NCI-H146 (cell line): ENCODE measurements at places on chromosomes 7 and 10.
A peak's percentile ranks its signal among the peaks of the same experiment; 100 is the strongest.

- DNase-seq: no peak
These were observed 55.0 kb downstream of the PODXL start for GRCh38 chr7:131501422-131501821.

- no peak for DNase-seq
These were observed 56.4 kb downstream of the RBM33 start for GRCh38 chr7:155700847-155701246.

GRCh38 chr10:103504181-103504783 is 10.8 kb downstream of the NEURL1 start:
- no peak for DNase-seq

- no peak for DNase-seq
These were observed 18.1 kb downstream of the STRA8 start for GRCh38 chr7:135251496-135252391.

GRCh38 chr7:150648353-150649079 is 16.3 kb upstream of the GIMAP6 start:
- DNase-seq: no peak

DNA sequence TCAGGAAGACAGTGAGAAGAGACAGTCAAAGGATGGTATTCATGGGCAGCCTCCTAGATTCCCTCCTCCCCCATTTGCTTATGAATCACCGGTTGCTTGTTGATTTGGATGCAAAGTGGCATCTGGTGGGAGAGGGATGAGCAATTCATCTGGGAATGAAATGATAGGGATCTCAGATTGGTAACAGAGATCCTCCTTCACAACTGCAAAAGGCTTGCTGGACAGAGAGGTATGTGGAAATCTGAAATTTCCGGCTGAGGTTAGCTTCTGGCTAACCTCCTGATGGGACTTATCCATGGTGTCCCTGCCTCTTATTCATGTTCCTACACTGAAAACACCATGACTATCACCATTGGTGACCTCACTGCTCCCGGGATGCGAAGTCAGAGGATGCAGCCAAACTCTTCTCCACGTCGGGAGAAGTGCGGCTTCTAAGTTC is 48.4 kb upstream of the PODXL start:
- no peak for DNase-seq

GRCh38 chr7:99006739-99007424 is 128.6 kb downstream of the TRRAP start:
- DNase-seq: no peak

- DNase-seq: peak; percentile 34
These were observed 45.7 kb downstream of the KIAA1549 start for GRCh38 chr7:138935465-138936011.

GRCh38 chr7:158957921-158958491 is 101.6 kb downstream of the DYNC2I1 start:
- peak; percentile 88 for DNase-seq

DNA sequence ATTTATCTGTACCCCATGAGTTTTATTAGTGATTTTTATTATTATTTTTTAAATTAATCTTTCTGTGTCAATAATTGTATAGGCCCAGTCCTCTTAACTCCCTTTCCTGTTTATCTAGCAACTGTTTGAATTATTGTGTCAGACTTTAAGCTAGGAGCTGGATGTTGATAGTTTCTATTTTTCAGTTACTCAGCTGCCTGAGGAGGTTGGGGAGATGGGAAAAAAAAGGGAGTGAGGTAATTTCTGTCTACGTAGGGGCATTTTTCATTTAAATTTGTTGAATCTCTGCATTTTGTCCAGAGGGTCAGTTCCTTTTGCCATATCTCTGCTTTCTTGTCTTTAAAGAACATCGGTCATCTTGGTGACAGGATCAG is 5.0 kb upstream of the ZNF518A start:
- DNase-seq: no peak

- DNase-seq: no peak
These were observed 13.7 kb downstream of the DOCK4 start for GRCh38 chr7:112192236-112193154.

DNA sequence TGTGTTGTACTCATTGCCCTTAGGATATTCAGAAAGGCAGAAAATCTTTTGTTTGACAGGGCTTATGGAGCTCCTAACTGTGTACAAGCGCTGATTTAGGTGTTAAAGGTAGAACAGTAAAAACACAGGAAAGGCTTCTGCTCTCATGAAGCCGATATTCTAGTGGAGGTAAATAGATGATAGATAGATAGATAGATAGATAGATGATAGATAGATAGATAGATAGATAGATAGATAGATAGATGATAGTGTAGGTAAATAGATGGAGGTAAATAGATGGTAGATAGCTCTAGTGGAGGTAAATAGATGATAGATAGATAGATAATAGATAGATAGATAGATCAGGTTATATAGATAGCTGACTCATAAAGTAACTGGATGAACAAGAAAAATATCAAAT is 39.4 kb upstream of the NPY start:
- DNase-seq: no peak

DNA sequence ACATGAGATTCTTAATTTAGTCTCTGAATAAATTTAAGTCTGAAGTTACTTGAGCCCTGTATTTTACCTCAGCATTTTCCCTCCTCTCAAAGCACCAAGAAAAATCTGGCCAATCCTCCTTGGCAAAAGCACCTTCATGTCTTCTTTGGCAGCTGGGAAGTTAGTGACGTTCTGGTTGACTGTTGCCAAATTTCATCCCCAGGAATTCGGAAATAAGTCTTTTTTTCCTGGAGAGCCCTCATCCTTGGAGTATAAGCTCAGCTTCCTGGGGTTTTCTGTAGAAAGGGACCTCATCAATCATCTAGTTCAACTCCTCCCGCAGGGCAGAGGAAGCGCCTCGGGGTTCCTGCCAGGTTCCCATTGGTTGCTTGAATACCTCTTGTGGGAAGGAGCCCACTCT is 377.6 kb downstream of the PHTF2 start:
- DNase-seq: no peak

DNA sequence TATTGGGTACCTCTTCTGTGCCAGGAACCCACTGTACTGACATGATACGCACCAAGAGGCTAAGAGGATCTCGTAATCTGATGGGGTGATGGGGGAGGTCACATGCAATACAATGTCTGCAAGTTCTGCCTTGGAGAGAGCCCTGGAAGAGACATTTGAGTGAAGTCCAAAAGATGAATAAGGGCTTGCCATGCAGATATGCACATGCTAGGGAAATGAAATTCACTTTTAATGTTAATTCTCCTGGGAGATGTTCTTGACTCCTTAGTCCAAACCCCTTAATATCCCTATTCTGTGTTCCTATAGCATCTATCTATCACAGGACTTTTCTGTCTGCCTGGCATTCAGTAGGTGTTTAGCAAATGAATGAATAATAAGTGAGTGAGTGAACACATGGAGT is 54.0 kb upstream of the GLCCI1 start:
- DNase-seq: no peak

DNA sequence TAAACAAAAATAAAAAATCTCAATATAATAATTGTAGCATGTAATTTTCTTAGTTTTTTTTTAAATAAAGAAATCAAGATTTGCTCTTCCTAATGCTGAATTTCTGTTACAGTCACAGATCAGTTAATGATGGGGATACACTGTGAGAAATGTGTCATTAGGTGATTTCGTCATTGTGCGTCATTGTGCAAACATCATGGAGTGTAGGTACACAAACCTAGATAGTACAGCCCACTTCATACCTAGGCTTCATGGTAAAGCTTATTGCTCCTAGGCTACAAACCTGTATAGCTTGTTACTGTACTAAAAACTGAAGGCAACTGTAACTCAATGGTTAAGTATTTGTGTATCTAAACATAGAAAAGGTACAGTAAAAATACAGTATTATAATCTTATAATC is 74.4 kb upstream of the LSM8 start:
- peak; percentile 1 for DNase-seq

- peak; percentile 94 for DNase-seq
These were observed 134.9 kb downstream of the CAMK1D start for GRCh38 chr10:12484002-12484918.

DNA sequence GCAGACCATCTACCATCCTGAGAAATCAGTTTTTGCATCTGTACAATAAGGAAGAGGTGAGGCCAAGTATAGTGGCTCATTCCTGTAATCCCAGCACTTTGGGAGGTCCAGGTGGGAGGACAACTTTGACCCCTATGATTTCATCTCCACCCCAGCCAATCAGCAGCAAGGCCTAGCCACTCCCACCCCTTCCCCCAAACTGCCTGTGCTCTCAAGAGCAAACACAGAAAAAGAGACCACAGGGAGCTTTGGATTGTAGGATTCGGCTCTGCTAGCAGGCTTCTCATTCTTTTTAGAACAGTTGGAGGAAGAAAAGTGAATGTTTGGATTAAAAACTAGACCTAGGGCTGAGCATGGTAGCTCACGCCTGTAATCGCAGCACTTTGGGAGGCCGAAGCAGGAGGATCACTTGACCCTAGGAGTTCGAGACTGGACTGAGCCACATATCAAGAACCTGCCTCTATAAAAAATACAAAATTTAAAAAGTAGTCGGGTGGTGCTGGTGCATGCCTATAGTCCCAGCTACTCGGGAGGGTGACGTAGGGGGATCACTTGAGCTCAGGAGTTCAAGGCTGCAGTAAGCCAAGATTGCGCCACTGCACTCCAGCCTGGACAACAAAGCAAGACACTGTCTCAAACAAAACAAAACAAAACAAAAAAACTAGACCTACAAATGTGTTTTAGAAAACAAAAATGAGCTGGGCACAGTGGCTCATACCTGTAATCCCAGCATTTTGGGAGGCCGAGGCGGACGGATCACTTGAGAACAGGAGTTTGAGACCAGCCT is 25.1 kb upstream of the PROSER2 start:
- DNase-seq: no peak

DNA sequence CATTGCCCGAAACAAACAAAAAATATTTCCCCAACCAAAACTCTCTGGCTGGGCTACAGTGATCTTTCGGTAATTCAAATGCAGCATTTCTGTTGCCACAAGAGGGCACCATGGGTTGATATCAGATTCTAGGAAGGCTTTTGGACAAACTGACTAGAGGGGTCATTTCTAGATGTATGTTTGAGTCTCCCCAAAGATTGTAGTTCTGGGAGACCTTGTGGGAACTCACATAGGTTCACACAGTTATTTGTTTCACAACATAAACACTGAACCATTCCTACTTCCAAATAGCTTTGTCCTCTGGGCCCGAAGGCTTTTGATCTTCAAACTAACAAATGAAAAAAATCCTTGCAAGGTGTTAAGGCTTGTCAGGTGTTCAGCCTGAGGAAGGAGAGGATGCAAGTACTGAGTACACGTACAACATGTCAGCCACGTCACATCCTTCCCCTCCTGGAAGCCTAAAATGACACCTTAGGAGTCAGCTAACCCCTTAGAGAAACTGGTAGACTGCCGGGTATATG is 37.0 kb upstream of the IL15RA start:
- peak; percentile 32 for DNase-seq

DNA sequence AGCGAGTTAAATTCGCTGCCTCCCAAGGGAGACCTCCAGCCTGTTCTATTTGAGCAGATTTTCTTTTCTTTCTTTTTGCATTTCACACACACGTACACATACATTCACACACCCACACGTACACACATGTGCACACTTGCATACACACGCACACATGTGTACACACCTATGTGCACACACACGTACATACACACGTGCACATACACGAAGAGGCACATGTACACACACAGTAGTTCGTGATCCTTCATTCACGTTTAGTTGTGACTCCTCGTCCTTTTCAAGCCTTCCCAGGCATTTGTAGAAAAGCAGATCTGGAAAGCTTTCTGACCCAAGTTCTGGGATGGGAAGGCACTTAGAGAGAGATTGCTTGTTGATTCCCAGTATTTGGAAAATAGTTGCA is 290.8 kb upstream of the COBL start:
- no peak for DNase-seq

DNA sequence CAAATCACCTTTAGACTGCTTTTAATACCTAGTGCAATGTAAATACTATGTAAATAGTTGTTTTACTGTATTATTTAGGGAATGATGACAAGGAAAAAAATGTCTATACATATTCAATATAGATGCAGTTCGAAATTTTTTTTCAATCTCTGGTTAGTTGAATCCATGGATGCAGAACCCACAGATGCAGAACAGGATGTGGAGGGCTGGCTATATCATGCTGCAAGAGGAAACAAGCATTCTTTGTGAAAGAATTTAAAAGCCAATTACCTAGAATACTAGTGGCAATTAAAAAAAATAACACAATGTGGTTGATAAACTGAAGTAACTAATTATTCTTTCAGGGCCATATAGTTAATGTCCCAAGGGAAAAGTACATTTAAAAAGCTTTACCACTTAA is 170.4 kb downstream of the ZNF438 start:
- DNase-seq: no peak

- DNase-seq: no peak
These were observed 101.4 kb downstream of the ZNF365 start for GRCh38 chr10:62475551-62475950.

GRCh38 chr7:116963234-116963633 is 9.9 kb downstream of the ST7 start:
- DNase-seq: no peak

- DNase-seq: no peak
These were observed 425.6 kb downstream of the PAXIP1 start for GRCh38 chr7:154577141-154577873.

DNA sequence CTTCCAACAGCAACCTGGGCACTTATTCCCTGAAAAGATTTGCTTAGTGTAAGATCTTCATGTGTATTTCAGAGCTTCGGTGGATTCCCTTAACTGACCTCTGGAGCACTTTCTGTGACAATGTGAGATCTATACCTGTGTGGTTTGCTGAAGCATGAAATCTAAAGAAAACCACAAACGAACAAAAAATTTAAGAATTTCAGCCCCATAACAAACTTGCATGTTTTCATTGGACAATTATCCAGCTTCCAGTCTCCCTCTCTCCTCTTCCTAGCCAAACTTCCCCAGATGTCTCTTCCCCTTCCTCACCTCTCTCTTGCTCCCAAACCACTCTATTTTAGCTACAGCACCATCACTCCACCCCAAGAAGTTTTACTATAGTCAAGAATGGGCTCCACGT is 279.9 kb upstream of the SORCS1 start:
- DNase-seq: no peak

GRCh38 chr10:82267465-82267864 is 392.5 kb downstream of the NRG3 start:
- no peak for DNase-seq

GRCh38 chr7:31735991-31736982 is 49.3 kb downstream of the PPP1R17 start:
- peak; percentile 29 for DNase-seq

GRCh38 chr7:140156460-140157080 is 20.2 kb downstream of the KDM7A start:
- DNase-seq: no peak

- no peak for DNase-seq
These were observed 181.5 kb upstream of the TRIM24 start for GRCh38 chr7:138278601-138279000.

- DNase-seq: peak; percentile 54
These were observed 221.2 kb downstream of the FAM107B start for GRCh38 chr10:14553448-14553847.

GRCh38 chr7:412313-412710 is 107.3 kb downstream of the PDGFA start:
- DNase-seq: no peak

GRCh38 chr10:129494176-129494575 is 27.1 kb downstream of the MGMT start:
- no peak for DNase-seq
